ENCODE measurements at places on chromosomes 12 and 14.
A peak's percentile ranks its signal among the peaks of the same experiment; 100 is the strongest.

GRCh38 chr14:61625165-61625564 is 70.1 kb upstream of the HIF1A start:
- DNase-seq, result no peak

DNA sequence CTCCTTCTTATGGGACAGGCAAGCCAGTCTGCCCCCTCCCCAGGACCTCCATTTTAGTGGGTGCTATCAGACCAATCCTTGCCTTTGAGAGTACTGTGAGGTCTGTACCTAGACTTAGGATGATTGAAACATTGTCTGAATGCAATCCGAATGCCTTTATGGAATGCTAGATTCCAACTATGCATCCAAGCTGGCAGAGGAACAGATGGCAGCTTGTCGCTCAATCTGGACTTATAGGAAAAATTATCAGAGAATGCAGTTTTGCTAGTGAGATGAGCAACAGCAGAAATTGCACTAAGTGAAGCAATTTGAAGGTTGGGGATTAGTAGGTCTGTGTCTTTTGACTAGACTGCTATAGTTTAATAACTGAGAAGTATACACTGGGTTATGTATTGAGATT is 109.1 kb downstream of the DYRK2 start:
- no peak for DNase-seq

GRCh38 chr12:124720681-124721500 is 142.8 kb downstream of the SCARB1 start:
- DNase-seq, result peak; percentile 90

GRCh38 chr14:51513281-51513680 is 138.4 kb upstream of the FRMD6 start:
- DNase-seq, result no peak

DNA sequence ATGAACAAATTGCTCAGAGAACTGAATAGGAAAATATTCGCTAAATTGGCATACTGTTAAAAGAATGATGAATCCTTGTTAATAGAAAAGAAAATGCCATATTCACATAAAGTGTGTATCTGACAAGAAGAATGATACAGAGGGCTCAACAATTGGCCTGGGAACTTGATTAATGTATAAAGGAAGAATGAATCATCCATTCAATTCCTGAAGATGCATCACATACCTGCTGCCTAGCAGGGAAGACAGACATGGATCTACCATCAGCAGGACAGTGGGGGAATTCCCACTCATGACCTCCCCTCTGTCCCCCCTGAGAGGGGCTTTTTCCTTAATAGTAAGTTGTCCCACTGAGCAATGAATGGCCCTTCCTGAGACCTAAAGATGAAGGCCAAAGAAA is 13.5 kb downstream of the PTPN21 start:
- DNase-seq, result no peak

DNA sequence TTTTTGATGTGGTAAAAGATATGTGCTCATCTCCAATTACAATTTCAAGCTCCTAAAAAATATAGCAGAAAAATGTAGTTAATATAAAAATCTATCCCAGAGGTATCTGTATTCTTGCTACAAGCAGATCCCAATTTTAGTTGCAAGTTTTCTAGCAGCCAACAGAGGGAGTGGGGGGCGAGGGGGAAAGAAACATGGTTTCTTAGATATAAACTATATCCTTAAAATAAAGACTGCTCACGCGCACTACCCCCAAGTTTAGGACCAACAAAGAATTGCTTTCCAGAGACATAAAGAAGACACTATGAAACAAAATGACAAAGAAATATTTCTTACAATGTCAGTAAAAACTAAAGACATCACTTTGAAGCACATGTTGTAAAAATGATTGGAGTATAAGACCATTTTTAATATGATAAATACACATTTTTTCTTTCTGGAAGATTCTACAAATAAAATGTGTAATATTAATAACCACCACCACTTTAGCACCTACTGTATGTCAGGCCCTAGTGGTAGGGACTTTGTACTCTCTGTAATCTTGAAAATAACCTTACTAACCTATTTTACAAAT is 5.4 kb downstream of the MAGOHB start:
- no peak for DNase-seq

DNA sequence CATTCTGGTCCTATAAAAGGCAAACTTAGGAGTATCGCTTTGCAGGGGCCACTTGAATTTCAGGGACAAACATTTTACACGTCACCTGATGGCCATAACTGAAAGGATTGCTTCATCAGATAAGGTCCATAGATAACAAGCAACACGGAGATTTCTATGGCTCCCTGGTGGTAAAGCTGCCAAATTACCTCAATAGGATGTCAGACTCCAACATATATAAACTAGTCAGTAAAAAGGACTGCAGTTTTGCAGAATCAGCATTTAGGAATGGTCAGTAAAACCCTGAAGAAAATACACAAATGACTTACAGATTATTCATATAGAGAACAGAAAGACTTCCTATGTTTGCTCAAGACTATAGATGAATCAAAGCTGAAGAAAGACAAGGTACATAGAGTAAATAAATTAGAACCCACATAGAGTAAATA is 66.1 kb upstream of the GRIP1 start:
- no peak for DNase-seq

- DNase-seq, result no peak
Observed at GRCh38 chr12:20426191-20426590, 57.9 kb downstream of the PDE3A start.

DNA sequence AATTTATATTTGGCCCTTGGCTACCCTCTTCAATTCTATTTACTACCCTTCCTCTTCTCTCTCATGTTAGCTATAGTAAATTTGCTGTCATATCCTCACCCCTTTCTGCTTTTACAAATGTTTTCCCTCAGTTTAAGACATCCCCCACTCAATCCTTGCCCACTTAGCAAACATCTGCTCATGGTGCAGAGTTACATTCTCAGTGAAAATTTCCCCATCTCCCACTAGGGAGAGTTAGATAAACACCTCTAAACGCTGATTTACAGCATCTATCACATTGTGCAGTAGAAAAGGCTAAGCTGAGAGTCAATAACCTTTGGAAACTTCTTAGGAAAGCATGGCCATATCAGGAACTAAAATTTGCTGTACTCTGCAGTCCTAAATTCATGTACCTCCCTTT is 69.0 kb downstream of the DENND5B start:
- no peak for DNase-seq

DNA sequence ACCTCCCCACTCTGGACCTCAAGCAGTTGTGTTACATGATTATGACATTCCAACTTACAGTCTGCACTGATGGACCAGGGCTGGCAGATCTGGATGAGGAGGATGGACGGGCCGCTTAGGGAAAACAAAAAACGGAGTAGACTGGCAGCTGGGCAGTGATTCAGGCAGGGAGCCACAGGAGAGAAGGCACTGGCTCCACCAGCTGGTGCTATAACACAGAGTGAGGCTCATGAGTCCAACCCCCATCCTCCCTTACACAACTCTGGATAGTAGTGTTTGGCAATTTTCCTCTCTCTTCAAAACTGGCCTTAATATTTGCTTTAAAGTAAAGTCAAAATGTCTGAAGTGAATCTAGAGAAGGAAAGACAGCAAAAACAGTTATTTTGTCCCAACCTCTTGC is 9.7 kb upstream of the RIC8B start:
- DNase-seq, result no peak

DNA sequence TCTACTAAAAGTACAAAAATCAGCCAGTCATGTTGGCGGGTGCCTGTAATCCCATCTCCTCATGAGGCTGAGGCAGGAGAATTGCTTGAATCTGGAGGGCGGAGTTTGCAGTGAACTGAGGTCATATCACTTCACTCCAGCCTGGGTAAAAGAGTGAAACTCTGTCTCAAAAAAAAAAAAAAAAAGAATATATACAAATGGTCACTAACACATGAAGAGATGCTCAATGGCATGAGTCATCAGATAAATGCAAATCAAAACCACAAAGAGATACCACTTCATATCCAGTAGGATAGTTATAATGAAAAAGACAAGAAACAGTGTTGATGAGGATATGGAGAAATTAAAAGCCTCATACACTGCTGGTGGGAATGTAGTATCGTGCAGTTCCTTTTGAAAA is 33.6 kb upstream of the METAP2 start:
- peak; percentile 24 for DNase-seq

- DNase-seq, result no peak
Observed at GRCh38 chr14:73715707-73716106, 1.5 kb upstream of the PNMA1 start.

- DNase-seq, result no peak
Observed at GRCh38 chr14:99264691-99265450, 7.1 kb downstream of the BCL11B start.

GRCh38 chr12:92553389-92553788 is 149.4 kb upstream of the PLEKHG7 start:
- DNase-seq, result no peak

GRCh38 chr12:23947395-23947794 is 2.1 kb downstream of the SOX5 start:
- DNase-seq, result no peak

- no peak for DNase-seq
Observed at GRCh38 chr12:33317746-33318145, 121.9 kb downstream of the SYT10 start.

DNA sequence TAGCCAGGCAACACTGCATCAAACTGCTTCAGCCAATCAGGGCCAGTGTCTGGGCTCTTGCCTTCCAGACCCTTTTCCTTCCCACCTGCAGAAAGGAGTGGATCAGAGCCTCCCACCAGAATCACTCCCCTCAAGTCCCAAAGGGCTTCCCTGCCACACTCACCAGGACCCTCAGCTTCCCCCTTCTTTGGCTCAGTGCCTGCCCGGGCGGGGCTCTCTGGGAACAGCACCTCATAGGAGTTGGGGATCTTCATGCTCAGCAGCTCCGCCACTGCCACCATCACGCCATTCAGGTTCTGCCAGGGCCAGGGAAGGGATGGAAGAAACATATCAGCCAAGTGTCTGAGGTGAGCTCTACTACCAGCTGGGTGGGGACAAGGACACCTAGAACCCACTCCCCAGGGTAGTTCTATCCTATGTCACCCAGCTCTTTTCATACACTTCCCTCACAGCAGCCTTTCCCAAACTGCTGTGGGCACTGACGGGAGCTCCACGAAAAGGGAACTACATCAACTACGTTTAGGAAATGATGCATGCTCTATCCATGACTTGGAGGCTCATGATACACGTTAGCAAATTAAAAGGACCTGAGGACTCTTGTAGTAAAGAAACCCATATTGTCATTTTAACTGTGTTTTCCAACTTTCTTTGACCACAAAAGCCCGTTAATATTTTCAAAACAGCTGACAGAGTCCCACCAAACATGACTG is 9.4 kb upstream of the PRKAG1 start:
- no peak for DNase-seq

DNA sequence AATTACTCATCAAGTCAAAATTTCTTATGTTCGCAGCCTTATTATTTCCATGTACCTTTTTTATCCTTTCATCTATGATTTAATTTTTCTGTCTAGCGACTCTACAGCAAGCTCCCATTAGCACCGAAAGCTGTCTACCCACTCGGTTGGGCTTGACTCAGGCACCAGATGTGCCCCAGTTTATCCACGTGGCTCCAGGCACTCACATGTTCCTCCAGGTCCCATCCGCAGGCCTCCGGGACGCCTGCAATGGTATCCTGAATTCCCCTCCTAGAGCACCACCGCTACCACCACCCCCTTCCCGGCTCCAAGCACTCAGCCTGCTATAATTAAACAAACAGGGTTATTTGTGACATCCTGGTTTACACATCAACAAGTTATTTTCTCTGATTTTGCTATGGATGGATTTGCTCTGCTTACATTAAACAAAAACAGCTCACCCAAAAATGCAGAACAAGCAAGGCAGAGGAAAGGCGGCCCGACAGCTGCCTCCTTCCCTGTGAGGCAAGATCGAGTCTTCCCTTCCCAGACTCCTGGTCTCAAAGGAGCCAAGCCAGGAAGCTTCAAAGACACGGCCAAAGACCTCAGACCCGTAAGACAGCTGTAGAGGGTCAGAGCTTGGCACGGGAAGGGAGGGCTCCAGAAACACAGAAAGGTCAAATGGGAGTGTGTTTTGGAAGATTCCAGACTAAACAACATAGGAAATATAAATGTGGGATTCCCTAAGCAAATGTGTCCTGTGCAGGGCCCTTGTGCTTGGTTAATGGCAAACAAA is 253.8 kb downstream of the TTC8 start:
- no peak for DNase-seq

- DNase-seq, result no peak
Observed at GRCh38 chr12:132106921-132107320, 37.2 kb downstream of the DDX51 start.

GRCh38 chr12:46100551-46101484 is 110.4 kb upstream of the SCAF11 start:
- no peak for DNase-seq

DNA sequence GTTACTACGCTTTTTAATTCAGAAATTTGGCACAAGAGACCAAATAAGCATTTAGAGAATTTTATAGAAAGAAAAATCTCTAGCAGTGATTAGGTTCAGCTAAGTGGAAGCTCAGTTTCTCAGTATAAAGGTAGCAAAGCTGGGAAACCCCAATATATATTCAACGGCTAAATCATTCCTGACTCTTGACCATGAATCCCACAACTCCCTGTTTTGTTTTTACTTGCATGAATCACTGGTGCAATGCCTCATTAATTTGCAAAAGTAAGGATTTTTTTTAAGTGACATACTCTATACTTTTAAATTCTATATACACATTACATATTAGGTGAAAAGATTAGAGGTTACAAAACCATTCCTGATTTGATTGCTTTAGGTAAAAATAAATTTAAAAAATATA is 74.3 kb upstream of the PLEKHG7 start:
- DNase-seq, result no peak

DNA sequence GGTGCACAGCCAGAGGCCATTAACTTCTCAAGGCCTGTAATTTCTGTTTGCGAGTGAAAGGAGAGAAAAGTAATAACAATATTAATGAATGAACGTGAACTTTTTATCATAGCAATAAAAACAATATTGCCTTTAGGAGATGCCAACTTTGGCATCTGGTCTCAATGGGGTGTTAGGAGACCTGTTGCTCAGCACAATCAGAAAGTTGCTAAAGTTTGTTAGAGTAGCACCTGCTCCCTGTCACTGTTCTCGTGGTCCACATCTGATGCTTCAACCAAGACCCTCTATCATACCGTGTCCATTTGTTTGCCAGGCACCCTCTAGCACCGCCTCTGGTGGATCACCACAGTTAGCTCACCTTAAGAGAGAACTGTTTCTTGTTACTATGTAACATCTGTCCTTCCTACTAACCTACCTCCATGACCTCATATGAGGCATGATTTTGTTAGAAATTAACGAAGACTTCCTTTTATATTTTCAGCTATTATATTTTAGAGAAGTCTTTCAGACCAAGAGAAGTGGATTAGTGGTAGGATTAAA is 12.5 kb upstream of the CLEC4E start:
- DNase-seq, result no peak

DNA sequence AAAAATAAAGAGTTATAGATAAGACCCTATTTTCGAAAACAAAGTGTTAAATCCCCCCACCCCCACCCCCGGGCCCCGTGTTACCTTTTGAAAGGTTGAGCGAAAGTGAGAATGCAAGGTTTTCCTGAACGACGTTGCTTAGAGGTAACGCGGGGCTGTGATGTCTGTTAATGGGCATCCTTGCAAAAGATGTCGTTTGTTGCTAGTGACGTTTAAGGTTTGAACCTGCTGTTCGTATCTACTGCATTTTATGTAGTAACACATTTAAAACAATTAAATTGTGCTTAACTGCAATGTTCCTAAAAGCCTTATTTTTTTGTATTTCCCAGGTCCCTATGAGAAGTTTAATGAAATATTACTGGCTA is 1.2 kb downstream of the CPSF6 start:
- DNase-seq, result no peak

- no peak for DNase-seq
Observed at GRCh38 chr12:3002646-3003045, 43.4 kb downstream of the TEAD4 start.
